ENCODE measurements at places on chromosomes 7 and 10.

GRCh38 chr7:101593556-101593955 is 35.5 kb downstream of the MYL10 start:
- DNase-seq, result no peak

DNA sequence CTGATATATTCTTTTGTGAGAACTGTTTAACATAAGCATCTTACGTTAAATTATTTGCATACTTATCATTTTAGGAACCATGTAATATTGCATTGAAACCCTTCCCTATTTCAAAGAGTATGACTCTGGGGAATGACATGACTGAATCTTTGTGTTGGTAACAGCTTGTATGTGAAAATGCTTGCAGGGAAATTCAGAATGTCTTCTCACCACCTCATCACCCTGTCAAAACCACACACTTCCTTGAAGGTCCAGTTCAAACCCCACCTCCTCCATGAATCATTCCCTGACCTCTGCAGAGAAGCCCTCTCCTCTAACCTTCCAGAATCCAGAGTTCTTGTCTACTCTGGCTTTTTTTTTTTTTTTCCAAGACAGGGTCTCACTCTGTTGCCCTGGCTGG is 26.3 kb upstream of the NKX2-3 start:
- DNase-seq, result no peak

- DNase-seq, result no peak
These were observed 106.3 kb downstream of the ATXN7L1 start for GRCh38 chr7:105769901-105770628.

GRCh38 chr7:158470336-158470735 is 117.3 kb downstream of the PTPRN2 start:
- DNase-seq, result no peak

- DNase-seq, result no peak
These were observed 69.4 kb downstream of the CYCS start for GRCh38 chr7:25055520-25056220.

GRCh38 chr10:93006435-93007039 is 54.1 kb upstream of the CYP26C1 start:
- DNase-seq, result no peak

DNA sequence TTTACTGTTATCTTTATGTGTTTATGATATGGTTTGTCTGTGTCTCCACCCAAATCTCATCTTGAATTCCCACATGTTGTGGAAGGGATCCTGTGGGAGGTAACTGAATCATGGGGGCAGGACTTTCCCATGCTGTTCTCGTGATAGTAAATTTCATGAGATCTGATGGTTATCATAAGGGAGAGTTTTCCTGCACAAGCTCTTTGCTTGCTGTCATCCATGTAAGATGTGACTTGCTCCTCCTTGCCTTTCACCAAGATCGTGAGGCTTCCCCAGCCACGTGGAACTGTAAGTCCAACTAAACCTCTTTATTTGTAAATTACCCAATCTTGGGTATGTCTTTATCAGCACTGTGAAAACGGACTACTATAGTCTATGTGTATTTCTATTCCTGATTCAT is 539.0 kb downstream of the ARL4A start:
- no peak for DNase-seq

DNA sequence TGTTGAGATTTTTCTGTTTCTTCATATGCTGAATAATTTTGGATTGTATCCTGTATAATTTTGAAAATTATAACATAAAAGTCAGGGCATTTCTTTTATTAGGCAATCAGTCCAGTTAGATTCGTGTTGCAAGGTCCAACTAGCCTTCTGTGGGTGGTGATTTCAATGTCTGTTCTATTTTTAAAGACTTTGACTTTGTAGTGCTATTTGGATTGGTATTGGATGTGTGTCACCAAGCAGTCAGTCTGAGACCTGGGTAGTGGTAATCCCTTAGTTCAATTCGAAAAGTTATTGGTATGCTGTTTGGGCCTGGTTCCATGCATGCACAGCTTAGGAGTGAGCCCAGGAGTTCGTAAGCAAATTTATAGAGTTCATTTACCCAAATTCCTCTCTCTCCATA is 82.2 kb downstream of the EPDR1 start:
- no peak for DNase-seq

GRCh38 chr10:43913676-43914235 is 265.1 kb upstream of the ZNF32 start:
- no peak for DNase-seq

DNA sequence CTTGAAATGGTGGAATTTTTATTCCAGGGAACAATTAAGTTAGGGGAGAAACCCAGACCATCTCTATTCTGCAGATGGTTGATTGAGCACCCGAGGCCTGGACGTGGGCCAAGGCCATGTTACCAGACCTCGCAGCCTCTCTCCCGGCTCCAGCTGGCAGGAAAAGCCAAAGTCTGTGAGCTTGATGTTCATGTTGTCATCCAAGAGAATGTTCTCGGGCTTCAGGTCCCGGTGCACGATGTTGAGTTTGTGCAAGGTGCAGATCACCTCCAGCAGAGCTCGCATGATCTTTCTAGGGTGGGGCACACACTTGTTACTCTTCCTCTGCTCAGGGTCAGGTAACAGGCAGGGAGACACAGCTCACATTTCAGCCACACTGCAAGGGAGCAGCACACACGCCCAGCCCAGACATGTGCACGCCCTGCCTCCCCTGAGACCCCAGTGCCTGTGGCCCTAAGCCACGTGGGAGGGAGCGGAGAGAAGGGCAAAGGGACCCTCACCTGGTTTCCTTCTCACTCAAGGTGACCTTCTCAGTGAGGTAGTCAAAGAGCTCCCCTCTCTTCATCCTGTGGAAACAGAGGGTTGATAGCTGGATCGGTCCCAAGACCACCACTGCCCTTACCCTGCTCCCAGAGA is 9.5 kb downstream of the PHKG1 start:
- no peak for DNase-seq

- no peak for DNase-seq
These were observed 54.9 kb downstream of the JAZF1 start for GRCh38 chr7:28125431-28126409.

DNA sequence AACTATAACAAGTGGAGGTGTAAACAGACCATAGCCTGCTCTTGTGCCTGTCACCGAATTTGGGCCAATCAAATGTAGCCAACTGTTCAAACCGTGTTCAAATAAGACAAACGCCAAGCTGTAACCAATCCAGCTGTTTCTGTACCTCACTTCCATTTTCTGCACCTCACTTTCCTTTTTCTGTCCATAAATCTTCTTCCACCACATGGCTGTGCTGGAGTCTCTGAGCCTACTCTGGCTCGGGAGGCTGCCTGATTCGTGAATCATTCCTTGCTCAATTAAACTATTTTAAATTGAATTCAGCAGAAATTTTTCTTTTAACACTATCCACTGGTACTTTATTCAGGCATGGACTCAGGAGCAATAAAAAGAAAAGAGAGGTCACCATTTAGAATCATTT is 29.9 kb upstream of the COL1A2 start:
- no peak for DNase-seq

DNA sequence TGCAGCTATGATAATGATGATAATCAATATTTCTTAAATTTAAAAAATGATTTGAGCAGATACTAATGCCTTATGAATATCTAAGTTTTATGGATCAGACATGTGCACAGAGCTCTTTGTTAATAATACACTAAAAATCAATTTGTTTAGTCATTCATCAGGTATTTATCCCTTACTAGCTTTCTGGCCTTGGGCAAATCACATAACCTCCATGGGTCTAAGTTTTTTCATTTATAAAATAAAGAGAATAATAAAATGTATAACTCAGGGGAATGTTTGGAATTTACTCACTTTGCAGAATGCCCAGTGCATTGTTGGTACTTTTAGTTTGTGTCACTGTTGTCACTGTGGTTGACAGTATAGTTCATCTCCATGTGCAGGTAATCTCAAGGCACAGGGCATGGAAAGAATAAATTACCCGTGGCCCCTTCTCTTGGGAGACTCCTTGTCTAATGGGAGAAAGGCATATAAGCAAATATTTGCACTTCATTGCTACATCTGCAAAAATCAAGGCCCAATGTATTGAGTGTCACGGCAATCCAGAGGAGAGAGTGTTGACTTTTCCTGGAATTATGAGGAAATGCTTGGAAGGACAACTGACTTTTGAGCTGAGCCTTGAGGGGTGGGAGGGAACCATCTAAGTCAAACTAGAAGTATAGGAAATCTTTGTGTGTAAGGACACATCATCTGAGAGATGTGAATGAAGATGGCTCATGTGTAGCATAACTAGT is 64.7 kb upstream of the CTTNBP2 start:
- DNase-seq, result no peak

DNA sequence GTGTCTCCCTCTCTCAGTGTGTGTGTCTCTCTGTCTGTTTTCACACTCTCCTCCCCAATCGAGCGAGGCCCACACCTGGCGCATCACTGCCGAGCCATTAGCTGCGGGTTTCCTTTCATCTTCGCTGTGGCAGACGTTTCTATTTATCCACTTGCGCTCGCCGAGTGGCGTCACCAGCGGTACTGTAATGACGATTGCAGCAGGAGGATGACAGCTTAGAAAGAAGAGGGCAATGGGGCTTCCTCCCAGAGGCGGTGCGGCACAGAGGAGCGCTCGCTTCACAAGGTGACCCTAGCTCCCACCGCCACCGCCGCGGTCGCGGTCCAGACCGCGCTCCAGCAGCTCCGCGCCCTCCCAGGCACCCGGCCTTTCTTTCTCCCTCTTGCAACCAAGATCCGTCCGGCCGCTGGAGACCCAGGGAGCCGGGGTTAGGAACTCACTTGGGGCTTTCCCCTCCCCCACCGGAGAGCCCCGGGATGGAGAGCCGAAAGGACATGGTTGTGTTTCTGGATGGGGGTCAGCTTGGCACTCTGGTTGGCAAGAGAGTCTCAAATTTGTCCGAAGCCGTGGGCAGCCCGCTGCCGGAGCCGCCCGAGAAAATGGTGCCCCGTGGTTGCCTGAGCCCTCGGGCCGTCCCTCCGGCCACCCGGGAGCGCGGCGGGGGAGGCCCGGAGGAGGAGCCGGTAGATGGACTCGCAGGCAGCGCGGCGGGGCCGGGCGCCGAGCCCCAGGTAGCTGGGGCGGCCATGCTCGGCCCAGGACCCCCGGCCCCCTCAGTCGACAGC is at the start of gene EVX1:
TSS of gene EVX1 (plus strand) at position 248 of the 785 bp plus-strand sequence. CDS start at position 477, 229 bp downstream.
- no peak for DNase-seq

DNA sequence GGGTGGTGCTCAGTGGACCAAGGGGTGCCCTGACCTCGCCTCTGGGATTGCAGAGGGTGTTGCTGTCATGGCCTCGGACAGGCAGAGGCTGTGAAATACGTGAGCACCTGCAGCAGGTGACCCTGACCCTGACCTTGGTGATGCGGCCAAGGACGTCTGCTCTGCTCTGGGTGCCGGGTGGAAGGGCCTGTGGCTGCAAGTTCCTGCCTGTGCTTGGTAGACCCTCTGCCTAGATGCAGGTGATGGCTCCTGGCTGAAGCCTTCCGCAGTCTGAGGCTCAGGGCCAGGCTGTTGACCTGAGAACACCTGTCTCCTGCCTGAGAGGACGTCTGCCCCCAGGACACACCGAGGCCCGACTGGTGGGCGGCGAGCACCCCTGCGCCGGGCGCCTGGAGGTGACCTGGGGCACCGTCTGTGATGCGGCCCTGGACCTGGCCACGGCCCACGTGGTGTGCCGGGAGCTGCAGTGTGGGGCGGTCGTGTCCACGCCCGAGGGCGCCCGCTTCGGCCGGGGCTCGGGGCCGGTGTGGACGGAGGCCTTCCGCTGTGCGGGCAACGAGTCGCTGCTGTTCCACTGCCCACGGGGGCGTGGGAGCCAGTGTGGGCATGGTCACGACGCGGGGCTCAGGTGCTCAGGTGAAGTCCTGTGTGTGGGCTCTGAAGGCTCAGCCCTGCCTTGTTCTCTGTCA is 4.4 kb downstream of the SCART1 start:
- no peak for DNase-seq

GRCh38 chr10:98244586-98244985 is 23.4 kb downstream of the LOXL4 start:
- DNase-seq, result no peak

DNA sequence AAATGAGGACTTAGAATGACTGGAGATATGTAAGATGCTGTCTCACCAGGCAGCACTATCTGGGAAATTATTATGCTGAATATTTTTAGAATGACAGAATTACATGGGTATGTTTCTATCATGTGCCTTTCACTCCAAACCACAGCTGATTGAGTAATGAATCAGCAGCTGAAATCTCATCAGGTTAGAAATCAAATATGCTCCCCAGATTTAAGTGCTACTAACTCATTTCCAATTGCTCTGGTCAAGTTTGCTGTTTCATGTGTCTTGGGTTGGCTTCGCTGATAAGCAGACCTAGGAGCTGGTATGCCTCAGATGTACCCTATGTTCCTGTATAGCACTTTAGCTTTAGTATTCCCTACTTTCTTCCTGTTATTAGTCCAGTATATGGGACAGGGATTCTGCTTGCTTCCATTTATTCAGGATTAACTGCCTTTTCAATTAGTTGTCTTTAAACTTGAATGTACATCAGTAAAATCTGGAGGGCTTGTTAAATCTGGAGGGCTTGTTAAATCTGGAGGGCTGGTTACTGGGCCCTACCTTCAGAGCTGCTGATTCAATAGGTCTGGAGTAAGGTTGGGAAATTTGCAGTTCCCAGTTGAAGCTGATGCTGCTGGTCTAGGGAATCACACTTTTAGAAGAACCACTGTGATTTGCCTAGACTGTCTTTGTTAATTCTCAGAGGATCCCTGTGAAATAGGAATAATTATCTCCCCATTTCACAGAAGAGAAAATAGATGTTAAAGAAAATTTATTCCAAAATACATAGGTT is 172.9 kb downstream of the DKK1 start:
- no peak for DNase-seq

- DNase-seq, result no peak
These were observed 119.8 kb downstream of the ITGB8 start for GRCh38 chr7:20450536-20450935.

GRCh38 chr10:77498210-77498609 is 139.4 kb downstream of the KCNMA1 start:
- no peak for DNase-seq

GRCh38 chr10:110820321-110820814 is 51.4 kb upstream of the PDCD4 start:
- no peak for DNase-seq

DNA sequence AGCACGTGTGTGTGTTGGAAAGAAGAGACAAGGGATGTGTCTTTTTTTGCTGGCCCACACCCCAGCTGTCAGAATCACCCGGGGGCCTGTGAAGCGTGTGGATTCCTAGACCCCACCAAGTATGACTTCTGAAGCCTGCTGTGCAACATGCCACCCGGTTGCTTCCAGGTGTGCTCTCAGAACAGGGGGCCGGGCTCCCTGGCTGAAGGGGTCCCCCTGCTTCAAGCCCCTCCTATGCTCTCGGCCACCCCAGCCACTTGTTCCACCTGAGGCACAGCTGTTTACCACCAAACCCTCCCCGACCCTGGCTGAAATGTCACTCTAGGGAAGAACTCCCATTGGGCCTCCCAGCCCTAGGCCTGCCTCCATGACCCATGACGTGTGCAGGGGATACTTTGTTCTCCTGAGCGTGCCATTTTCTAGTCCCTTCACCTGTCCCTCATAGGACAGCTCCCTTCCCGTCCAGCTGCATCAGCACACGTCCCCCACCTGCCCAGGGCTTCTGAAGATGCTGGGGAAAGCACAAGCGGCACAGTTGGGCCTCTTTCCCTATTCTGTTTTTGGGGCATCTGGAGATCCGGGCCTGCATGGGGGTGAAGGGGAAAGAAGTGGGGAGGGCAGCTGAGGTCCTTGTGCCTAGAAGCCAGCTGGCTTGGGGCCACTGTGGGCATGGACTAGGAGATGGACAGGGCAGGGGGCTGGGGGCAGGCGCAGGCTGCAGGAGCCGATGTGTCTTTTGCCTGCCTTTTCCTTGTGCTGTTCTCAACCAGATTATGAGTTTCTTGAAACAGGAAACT is 33.3 kb downstream of the CRHR2 start:
- no peak for DNase-seq
